KG1 (cell line): ENCODE measurements at places on chromosomes 5 and 9.

DNA sequence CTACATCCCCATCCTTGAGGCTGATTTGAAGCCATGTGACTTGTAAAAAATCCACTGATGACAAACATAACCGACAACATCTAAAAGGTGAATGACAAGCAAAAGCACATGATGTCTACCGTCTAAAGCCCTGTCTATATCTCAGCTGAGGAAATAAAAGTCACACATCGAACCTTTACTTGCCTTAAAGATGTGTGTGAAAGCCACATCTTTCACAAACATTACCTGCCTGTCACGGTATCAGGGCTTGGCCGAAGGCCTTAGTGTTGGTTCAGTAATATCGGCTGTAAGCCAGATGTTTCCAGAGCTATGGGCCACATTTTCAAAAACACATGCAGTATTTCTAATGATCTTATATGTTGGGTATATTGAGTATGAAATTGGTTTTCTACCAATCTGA is 125.8 kb downstream of the EFNA5 start:
- DNase-seq = no peak

GRCh38 chr9:2722715-2723114 is 5.4 kb downstream of the KCNV2 start:
- no peak for DNase-seq

DNA sequence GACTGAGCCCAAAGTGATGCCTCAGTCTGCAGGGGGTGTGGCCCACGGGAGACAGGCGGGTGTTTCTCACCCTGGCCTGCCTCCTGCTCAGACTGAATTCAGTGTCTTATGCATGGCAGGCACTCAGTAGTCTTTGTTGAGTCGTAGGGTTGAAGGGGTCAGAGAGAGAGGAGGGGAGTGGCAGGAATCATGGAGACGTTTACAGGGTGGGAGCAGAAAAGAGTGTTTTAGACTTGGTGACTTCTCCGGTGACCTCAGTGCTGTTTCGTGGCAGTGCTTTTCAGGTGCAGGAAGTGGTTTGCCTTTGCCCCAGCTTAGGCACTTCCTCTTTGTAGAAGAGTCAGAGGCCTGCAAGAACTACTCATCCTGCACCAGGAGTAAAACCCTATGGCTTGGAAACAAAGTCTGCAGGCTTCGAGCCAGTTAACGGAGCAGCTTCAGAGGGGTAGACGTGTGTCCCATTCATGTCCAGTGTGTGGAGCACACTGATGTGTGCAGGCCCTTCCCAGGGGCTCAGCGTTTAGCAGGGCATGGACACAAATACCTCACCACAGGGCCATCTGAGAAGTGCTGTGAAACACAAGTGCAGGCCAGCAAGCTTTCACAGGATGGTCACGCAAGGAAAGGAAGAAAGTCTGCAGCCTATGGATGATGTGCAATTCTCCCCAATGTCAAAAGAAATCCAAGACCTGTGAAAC is 24.5 kb upstream of the SEMA4D start:
- DNase-seq = peak; percentile 84

DNA sequence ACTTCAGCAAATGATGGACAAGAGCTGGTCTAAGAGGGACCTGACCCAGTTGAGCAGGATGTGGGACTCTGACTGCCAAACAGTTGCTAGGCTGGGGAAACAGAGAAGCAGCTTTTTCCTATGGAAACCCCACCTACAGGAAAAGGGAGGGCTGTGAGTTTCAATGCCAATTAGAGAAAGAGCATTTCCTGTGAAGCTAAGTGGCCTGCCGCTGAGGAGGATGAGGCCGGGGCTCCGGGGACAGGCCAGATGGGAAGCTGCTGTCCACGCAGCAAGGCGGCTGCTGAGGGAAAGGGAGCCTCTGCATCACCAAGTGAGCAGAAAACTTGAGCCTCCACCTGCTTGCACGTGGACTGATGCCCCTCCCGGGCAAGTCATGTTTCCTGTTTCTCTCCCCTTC is at the start of gene PCDH12:
Gene PCDH12 (minus strand): TSS at position 90 of the 400 bp plus-strand sequence. CDS start 351 bp downstream, outside the sequence.
- no peak for DNase-seq

- no peak for DNase-seq
Measured at GRCh38 chr5:161546095-161546469, 443 bp downstream of the GABRB2 start.

DNA sequence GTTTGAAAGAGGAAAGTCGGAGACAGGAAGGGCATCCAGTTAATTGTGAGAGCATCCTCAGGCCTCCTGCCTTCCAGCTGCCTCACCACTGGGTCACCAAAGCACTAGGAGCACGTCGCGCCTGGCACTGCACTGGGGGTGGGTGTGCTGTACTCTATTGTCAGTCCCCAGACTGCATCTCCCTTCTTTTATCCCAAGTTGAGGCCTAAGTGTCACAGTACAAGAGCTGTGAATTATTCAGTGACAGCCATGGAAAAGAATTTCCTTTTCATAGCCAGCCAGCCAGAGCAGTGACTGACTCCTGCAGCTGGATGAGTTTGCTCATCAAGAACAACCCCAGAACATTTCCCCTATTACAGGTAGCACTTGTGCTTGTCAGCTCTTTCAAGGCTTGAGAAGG is 16.3 kb downstream of the CLTA start:
- no peak for DNase-seq

DNA sequence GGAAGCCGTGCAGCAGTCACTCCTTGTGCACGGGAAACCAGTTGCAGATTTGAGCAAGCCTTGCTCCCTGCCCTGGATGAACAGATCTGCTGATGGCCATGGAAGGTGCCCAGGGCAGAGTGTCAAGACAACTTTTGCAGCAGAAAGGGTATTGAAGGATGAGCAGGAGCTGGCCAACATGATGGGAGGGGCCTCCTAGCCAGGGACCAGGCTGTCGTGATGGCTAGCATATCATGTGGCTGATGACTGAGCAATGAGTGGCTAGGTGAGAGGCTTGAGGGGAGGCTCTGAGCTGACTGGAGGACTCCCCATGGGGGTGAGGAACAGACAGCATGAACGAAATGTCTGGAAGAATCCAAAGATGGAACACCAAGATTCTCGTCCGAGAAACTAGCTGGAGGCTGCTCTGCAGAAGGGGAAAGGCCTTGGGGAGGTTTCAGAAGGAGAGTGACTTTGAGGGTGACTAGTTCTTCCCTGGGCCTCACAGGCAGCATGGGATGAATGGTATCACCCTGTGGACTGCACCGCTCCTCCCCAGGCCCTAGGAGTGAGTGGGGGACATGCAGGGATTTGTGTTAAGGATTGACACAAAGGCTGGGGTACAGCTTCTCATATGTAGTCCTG is 18.5 kb downstream of the PPARGC1B start:
- DNase-seq = no peak

- DNase-seq = no peak
Measured at GRCh38 chr5:132496631-132497487, 6.3 kb upstream of the IRF1 start.

GRCh38 chr9:72207278-72207677 is 58.0 kb downstream of the GDA start:
- DNase-seq = no peak

GRCh38 chr5:31047621-31048020 is 145.9 kb upstream of the CDH6 start:
- no peak for DNase-seq

GRCh38 chr9:86282979-86283535 is 719 bp upstream of the ISCA1 start:
- DNase-seq = no peak

- no peak for DNase-seq
Measured at GRCh38 chr5:117393125-117393524, 818.5 kb upstream of the SEMA6A start.

DNA sequence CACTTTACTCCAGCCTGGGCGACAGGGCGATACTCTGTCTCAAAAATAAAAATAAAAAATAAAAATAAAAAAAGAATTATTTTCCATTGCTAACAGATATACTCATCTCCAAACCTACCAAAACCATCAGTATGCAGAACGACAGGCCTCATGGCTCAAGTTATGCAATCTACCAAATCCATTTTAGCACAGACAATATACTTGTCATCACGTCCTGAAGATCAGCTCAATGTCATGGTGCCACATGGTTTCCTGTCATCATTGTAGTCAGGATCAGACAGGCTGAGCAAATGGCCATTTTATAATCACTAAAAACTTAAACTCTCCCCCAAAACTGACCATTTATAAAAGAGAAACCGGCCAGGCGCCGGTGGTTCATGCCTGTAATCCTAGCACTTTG is 69.1 kb downstream of the HABP4 start:
- DNase-seq = no peak

GRCh38 chr5:131262953-131263541 is 806 bp upstream of the CDC42SE2 start:
- DNase-seq = no peak

DNA sequence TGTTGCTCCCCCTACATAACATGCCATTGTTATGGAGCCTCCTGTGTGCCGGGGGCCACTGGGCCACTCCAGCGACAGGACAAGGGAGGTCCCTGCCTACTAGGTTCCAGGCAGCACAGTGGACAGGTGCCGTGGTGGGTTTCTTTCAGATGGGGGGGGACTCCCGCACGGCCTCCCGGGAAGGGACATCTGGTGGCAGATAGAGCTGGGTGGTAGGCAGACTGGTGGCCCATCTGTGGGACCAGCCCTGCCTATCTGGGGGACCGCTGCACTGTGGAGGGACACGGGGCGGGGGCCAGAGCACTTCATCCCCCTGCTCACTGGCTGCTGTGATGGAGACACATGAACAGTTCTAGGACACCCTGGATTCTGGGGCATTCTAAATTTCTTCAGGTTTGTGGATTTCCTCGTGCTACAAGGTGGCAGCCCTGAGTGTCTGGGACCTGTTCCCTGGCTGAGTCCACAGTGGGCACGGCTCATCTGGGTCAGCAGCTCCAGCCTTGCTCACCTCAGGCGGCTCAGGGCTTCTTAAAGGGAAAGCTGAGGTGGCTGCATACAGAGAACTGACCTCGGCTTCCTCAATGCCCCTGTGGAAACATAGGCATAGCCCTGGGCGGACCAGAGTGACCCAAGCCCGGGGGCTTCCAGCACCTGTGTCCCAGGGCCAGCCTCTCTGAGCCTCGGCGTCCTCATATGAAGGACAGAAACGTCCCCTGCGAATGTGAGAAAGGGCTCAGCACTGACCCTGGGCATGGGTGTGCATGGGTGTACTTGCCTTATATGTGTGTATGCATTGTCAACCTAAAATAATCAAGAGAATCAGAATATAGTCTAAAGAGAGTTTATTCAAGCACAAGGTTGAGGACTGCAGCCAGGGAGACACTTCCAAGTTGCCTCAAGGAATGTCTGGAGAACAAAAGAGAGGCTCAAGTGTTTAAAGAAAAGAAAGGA is 22.5 kb downstream of the FGD3 start:
- no peak for DNase-seq

DNA sequence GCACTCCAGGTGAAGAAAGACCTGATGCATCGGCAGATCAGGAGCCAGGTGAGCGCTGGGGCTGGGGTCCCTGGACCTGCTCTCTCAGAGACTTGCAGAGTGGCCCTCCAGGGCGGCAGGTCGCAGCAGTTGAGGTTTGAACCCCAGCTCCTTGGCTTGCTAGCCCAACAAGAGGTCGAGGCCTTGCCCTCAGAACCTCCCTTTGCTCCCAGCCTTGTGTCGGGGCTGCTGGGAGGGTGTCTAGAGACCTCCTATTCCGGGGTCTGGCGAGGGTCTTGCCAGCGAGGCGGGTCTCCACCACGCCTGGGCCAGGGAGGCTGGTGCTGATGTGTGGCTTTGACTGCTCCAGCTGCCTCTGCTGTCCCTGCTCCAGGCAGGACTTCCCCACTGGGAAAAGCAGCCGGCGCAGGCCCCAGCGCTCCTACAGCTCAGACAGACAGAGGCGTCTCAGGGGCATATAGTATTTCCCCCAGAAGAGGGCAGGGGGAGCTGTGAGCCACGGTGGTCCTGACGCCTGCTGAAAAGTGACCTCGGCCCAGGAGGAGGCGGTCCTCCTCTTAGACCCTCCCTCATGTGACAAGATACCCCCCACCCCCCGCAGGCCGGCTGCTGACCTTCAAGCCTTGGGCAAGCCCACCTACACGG is 38.3 kb downstream of the LRSAM1 start:
- DNase-seq = no peak

DNA sequence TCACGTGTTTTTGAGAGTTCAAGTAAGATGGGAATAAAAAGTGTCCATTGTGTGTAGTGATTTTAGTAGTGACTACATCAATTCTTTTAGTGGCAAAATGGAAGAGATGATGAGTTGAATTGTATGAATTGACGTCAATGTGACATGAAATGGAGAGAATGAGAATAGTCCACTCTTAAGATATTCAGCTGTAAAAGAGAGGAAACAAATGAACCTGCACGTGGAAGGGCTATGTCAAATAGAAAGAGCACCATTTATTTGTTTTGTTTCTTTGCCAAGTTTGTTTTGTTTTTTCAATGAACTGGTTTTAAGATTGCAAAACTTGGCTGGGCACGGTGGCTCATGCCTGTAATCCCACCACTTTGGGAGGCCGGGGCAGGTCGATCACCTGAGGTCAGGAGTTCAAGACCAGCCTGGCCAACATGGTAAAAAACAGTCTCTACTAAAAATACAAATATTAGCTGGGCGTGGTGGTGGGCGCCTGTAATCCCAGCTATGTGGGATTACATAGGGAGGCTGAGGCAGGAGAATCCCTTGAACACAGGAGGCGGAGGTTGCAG is 453.8 kb downstream of the TAF11L14 start:
- DNase-seq = no peak

- no peak for DNase-seq
Measured at GRCh38 chr5:142263346-142263745, 61.5 kb downstream of the SPRY4 start.

- DNase-seq = no peak
Measured at GRCh38 chr5:135225856-135226560, 173.0 kb downstream of the MACROH2A1 start.

GRCh38 chr9:110659891-110660541 is 8.6 kb upstream of the MUSK start:
- DNase-seq = no peak

- no peak for DNase-seq
Measured at GRCh38 chr5:73883646-73884045, 257.6 kb downstream of the ARHGEF28 start.

DNA sequence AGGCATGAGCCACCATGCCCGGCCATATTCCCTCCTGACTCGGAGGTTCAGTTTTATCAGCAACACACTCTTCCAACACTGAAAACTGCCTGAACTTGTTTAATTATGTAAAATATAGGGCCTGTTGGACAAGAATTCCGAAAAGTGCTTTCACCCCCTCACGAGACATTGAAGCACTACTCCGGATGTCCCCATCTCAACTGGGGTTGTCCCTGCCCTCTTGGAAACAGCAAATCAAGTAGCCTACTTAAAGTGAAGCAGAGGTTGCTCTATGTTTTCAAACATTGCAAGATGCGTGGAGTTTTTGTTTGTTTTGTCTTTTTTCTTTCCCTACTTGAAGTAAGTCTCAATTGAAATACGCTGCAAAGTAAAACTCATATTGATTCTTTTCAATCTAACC is 7.6 kb downstream of the PTGER4 start:
- DNase-seq = no peak

- no peak for DNase-seq
Measured at GRCh38 chr5:121151534-121151933, 687.4 kb downstream of the PRR16 start.

DNA sequence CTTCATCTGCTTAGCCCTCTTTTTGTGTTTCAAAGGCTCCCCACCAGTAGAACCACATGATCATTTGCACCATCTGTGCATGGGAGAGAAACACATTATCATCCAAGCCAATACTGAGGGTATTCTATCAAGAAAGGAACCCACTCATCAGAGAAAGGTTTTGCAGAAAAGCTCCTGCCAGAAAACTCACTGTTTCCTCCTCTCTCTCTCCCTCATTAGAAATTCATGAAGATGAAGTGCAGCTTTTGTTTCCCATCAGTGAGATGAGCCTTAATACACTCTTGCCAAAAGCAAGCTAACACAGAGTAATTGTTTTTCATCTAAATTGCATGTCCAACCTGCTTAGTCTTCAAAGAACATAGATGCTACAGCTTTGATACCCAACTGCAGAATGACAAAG is 142.4 kb upstream of the GRAMD2B start:
- no peak for DNase-seq

GRCh38 chr9:91746904-91747303 is 203.1 kb downstream of the ROR2 start:
- DNase-seq = no peak
